NCI-H510A (cell line): ENCODE measurements at places on chromosomes 6 and 20.

DNA sequence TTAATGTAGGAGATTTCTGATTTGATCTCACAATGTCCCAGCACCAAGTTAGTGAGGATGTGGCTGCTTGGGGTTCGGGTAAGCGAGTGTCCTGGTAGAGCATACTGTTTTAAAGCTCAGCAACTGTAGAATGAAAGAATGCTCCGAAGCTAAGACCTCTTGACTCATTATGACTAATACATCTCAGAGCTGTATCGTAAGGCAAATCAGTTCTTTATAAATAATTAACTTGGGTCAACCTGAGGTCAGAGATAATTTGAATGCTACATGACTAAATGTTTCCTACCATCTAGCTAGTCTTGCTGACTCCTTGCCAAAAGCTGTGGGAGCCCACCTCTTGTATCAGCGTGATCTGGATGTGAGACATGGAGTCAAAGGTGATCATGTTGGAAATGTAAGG, 128.8 kb upstream of the PDE7B start:
- no peak for DNase-seq

GRCh38 chr6:9404351-9405146, 969.2 kb upstream of the SLC35B3 start:
- DNase-seq, result no peak

- no peak for DNase-seq
Measured at GRCh38 chr6:52186075-52186474, at the start of gene IL17A. Gene IL17A, plus strand, starts transcription at chr6:52186375. Its CDS starts 57 bp downstream, at chr6:52186432.

GRCh38 chr6:113258771-113259170, 598.4 kb upstream of the MARCKS start:
- DNase-seq, result no peak

- DNase-seq, result peak; percentile 10
Measured at GRCh38 chr6:161618831-161619454, 345.1 kb upstream of the AGPAT4 start.
